Stimulated activated CD4-positive, alpha-beta T cell treated with anti-CD3 and anti-CD28 coated beads, Interleukin-1b, Interleukin-23, amount 100 ng/mL, for 1 hour (primary cell): ENCODE measurements at places on chromosomes 6 and 20.

- no peak for DNase-seq
Observed at GRCh38 chr6:170464080-170464479, 89.0 kb downstream of the PSMB1 start.

- no peak for DNase-seq
Observed at GRCh38 chr6:56856036-56856580, 98.8 kb upstream of the BEND6 start.

- DNase-seq, result no peak
Observed at GRCh38 chr6:106421496-106421895, 61.0 kb downstream of the CRYBG1 start.

DNA sequence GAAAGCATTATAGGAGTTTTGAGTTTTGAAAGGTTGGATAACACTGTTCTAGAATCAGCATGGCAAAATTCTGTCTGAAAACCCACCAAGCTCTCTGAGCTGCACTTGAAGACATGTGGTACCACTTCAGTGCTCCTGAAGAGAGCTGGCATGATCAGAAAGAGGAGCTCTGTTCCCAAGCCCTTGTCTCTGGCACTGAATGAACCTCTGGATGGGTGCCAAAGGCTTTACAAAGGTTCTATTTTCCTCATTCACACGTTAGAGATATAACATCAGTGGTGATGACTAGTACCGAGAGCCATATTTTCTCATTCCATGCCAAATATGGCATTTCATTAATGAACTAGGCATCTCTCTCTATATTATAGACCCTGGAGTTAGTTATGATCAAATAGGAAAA is 301.8 kb upstream of the ID4 start:
- DNase-seq, result no peak

- no peak for DNase-seq
Observed at GRCh38 chr20:46056027-46056833, 27.2 kb downstream of the SLC12A5 start.

GRCh38 chr20:49608752-49609670 is 41.1 kb upstream of the PTGIS start:
- peak; percentile 29 for DNase-seq

- no peak for DNase-seq
Observed at GRCh38 chr6:51260003-51260402, 441.3 kb downstream of the TFAP2B start.

DNA sequence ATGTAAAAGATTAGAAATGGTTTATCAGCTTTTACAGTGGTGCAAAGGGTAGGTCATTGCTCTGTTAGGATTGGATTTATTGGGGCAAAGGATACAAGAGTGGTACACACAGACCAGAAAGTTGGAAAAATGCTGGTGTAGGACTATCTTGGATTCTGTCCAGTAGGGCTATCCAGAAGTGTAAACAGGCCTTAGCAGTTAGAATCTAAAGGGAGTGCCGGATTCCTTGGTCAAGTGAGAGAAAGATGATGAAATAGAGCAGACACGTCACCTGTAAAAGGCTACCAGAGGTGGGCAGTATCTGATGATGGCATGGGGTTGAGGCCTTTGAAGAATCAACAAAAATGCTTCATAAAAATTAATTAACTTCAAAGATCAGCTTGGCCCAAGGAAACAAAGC is 975.9 kb downstream of the KIF16B start:
- no peak for DNase-seq

GRCh38 chr6:64984948-64985347 is 722.1 kb downstream of the EYS start:
- no peak for DNase-seq

DNA sequence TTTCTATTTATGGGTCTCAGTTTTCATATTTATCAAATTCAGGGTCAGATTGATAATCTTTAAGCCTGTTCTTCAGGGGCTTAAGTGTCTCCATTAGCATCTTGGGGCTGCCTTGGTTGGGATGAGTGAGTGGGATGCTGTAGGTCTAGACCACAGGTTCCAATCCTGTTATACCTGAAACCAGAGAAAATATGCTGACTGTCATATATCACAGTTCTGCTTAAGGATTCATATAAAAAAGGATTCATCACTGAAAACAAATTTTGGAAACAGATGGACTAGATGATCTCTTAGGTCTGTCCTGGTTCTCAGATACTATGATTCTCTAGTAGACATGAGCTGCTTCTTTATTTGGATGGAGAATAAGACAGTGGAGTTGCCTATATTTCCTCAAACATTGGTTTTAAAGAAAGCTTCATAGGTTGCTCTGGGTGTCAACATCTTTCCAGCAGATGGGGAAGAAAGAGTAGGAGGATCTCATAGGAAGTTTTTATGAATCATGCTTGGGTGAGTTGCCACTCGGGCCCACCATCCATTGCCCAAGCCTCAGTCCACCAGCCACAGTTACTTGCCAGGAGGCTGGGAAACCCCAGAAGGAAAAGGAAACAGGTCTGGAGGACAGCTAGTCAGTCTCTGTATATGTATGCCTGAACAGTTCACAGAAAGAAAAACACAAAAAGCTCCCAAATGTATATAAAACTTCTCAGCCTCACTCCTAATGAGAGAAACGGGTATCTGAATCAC is 42.9 kb upstream of the MAP7 start:
- no peak for DNase-seq

DNA sequence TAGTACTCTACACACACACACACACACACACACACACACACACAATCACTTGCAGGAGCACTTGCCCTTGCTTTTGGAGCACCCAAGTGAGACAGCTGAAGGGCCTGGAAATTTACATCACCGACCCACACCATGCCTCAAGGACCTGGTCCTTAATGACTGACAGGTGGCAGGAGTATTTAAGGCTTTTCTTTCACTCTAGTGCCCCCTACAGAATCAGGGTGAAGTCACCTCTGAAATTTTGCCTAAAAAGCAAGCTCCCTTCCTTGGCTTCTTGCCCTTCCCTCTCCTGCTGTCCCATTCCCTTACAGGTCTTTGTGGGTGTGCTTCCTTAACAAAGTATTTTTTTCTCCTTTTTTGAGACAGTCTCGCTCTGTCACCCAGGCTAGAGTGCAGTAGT is 353.5 kb upstream of the IRAK1BP1 start:
- DNase-seq, result no peak

DNA sequence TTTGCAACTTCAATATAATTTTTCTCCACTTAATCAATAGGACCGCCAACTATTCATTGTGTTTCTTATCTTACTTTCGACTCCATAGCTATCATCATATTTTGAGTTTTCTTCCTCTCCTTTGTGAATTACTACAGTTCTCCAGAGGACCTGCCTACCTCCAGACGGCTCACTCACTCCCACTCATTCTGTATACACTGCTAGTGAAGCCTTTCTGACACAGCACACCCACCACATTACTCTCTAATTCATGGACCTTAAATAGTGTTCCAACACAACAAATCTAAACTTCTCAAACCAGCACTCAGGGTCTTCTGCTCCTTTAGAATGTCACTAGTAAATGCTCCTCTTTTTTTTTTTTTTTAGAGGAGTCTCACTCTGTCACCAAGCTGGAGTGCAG is 23.8 kb downstream of the FKBP5 start:
- DNase-seq, result no peak

DNA sequence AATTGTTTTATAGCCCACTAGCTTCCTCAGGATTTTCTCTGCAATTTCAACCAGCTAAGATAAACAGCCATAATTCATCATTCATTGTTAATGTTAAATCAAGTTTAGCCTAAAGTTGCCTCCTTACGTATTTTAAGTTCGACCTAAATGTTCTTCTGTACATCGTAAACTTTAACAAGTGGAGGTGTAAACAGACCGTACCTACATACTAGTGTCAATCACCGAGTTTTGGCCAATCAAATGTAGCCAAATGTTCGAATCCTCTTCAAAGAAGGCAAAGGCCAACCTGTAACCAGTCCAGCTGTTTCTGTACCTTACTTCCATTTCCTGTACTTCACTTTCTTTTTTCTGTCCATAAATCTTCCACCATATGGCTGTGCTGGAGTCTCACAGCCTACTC is 13.5 kb downstream of the MBOAT1 start:
- no peak for DNase-seq
